ENCODE measurements at places on chromosomes 11 and 22. TPM values are rescaled to one million over a fixed set of nuclear protein-coding genes. Genes with fewer than 3 reads are reported as not detected.

The GLYATL1B gene
- not detected for total RNA-seq

DNA sequence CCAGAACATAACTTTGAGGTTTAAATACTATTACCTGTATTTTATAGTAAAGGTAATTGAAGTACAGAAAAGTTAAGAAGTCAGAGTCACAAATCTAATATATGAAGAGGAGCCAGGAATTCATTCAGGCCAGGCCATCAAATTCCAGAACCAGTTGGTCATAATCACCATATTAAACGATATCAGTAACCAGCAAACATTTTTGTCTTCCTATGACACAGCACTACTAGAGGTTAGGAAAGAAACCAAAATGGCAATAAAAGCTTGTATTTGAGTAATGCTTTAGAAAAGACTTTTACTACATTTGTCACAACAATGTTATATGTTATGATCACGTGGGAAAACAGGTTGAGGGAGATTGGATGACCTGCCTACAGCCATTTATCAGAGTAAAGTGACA is 62.2 kb downstream of the DKK3 start:
- no peak for DNase-seq

The TMEM191C gene
- total RNA-seq = 2.2 TPM

The RAB3IL1 gene
- total RNA-seq = 0.76 TPM

The SIK2 gene
- total RNA-seq = 13.9 TPM

GRCh38 chr11:47270331-47271271 is 668 bp downstream of the MADD start:
- DNase-seq = no peak

The ASRGL1 gene
- total RNA-seq = 30.3 TPM

- no peak for DNase-seq
Measured at GRCh38 chr11:9969068-9969467, 305.2 kb downstream of the SWAP70 start.

- DNase-seq = no peak
Measured at GRCh38 chr11:132205496-132205895, 835.1 kb downstream of the NTM start.

- no peak for DNase-seq
Measured at GRCh38 chr11:94895451-94895850, 77.9 kb downstream of the CWC15 start.

Data from Calu3 (cell line).